Epithelial cell of proximal tubule (primary cell): ENCODE measurements at places on chromosomes 3 and 15.

- DNase-seq = no peak
These were observed 1.6 kb upstream of the GLCE start for GRCh38 chr15:69158843-69159240.

DNA sequence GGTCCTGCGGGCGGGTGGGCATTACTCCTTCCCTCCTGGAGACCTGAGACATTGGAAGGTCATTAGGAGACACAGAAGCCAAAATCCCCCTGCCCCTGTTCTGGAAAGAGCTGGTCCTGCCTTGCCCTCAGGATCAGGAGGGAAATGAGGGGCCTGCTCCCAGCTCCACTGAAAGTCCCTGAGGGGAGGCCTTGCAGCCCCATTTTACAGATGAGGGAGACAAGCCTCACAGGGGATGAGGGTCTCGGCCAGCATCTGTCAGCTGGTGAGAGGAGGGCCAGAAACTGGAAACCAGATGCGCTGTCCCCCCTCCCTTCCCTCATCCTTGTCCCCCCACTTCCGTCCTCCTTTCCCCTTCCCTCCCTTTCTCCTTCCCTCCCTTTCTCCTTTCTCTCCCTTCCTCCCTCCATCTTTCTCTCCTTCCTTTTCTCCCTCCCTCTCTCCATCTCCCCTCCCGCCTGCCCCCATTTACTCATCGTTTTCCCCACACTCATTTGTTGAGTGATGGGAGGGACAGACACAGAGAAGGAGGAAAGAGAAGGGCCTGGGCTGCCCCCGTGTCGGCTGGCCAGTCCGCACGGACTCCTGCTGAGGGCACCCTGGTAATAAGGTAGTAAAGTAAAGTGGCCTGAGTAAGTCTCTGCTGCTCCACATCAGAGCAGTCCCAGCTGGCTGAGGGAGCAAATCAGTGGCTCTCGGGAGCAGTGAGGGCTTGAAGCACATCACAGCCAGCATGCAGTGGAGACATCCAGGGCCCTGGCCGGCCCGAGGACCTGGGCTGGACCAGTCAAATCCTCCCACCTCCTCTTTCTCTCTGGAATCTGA, 112.4 kb upstream of the ALDH1A3 start:
- DNase-seq = no peak

DNA sequence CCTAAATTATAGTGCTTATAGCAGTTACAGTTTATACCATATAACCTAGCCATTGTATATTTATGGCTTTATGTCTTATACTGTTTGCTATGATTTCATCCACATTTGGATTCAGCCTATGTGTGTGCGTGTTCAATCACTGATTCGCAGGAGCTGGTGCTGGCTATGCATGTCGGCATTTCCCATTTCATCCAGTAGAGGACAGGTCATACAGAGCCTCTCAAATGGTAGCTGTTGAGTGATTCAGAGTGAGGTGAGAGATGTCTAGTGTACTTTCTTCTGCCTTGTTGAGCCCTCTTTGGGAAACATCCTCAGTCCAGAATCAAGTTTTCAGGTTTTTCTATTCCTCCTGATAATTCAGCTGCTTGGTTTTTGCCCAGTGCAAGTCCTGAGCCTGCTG, 76.1 kb downstream of the FRMD4B start:
- DNase-seq = peak; percentile 30

- DNase-seq = no peak
These were observed 88.1 kb downstream of the MAGI1 start for GRCh38 chr3:65950340-65951326.

GRCh38 chr15:67198157-67198754, 56.2 kb downstream of the AAGAB start:
- DNase-seq = no peak

DNA sequence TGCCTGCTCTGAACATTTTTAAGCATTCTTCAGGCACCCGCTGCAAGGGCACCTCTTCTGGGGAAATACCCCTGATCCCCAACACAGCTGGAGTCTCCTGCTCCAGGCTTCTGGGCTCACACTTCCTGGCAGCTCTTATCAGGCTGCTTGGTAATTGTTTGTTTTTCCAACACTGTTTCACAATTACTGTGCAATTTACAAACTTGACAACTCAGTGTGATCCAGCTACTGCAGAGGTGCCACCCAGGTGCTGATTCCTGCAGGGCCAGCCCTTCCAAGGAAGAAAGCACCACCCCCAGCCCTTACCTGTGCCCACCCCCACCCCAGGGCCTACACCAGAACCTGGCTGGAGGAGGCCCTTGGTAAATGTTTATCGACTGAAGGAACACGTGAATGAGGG, 66.5 kb downstream of the MAGEF1 start:
- no peak for DNase-seq
